ENCODE measurements at places on chromosomes 4 and X. TPM values are rescaled to one million over a fixed set of nuclear protein-coding genes. Genes with fewer than 3 reads are reported as not detected.

GRCh38 chr4:173919196-173919595 lies 364.3 kb downstream of the FBXO8 start:
- H3K4me3 ChIP-seq, result no peak overlapping the region
- DNase-seq, result no peak
- no peak overlapping the region for H3K27ac ChIP-seq
- H3K4me1 ChIP-seq, result no peaks in the 10 kb centered on the region

DNA sequence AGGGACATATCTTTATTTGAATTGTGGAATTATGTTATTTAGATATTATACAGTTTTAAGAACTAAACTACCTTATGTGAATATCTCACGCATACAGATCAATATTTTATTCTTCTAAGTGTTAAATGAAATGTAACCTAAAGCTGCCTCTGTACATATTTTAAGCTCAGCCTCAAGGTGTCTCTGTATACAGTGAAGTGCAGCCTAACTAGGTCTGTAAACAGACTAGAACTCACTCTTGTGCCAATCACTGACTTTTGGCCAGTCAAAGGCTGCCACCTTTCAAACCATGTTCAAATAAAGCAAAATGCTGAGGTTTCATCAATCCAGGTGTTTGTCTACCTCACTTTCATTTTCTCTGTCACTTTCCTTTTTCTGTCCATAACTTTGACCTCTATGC lies 1074.5 kb upstream of the PRKX start:
- no peak overlapping the region for H3K4me3 ChIP-seq
- peaks cover 2% of the 10 kb centered on the region for H3K27me3 ChIP-seq
- no peak overlapping the region for H3K27ac ChIP-seq
- H3K36me3 ChIP-seq, result no peaks in the 10 kb centered on the region

DNA sequence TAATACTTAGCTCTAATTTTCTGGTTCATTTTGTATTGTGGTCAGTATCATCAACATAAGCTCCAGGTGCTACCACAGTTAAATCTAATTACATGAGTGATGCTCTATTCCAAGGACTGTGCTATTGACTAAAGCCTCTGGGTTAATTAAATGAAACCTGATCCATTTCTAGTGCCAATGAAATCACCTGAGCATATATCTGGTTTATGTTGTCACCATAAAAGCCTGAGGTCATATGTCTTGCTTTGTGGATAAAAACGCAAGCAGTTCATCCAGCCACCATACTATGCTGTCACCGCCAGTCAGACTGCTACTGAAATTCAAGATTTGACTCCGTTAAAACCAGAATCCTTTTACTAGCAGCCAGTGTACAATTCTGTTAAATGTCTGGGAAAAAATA lies 64.2 kb upstream of the ZNF518B start:
- H3K27me3 ChIP-seq, result no peaks in the 10 kb centered on the region
- H3K36me3 ChIP-seq, result no peaks in the 10 kb centered on the region
- no peaks in the 10 kb centered on the region for H3K4me1 ChIP-seq
- DNase-seq, result no peak
- no peak overlapping the region for H3K4me3 ChIP-seq

GRCh38 chrX:10015723-10016518 lies 48.8 kb downstream of the CLDN34 start:
- peaks cover 34% of the 10 kb centered on the region for H3K4me1 ChIP-seq
- DNase-seq, result peak; percentile 39
- no peaks in the 10 kb centered on the region for H3K36me3 ChIP-seq
- peak overlapping the region; percentile 90 for H3K27ac ChIP-seq
- H3K4me3 ChIP-seq, result peak overlapping the region; percentile 92

GRCh38 chr4:81607950-81608349 lies 136.2 kb upstream of the RASGEF1B start:
- no peak overlapping the region for H3K4me3 ChIP-seq
- H3K4me1 ChIP-seq, result peaks cover 4% of the 10 kb centered on the region
- H3K27ac ChIP-seq, result no peak overlapping the region

DNA sequence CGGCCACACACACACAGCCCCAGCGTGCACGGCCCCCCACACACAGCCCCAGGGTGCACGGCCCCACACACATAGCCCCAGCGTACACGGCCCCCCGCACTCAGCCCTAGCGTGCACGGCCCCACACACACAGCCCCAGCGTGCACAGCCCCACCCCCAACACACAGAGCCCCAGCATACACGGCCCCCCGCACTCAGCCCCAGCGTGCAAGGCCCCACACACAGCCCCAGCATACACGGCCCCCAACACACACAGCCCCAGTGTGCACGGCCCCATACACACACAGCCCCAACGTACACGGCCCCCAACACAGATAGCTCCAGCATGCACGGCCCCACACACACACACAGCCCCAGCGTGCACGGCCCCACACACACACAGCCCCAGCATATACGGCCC lies 17.6 kb downstream of the GAK start:
- no peak overlapping the region for H3K4me3 ChIP-seq
- H3K4me1 ChIP-seq, result peaks cover 28% of the 10 kb centered on the region
- no peak for DNase-seq
- H3K27ac ChIP-seq, result no peak overlapping the region
- peaks cover 7% of the 10 kb centered on the region for H3K27me3 ChIP-seq
- H3K36me3 ChIP-seq, result peaks cover 20% of the 10 kb centered on the region

GRCh38 chr4:3341760-3342159 lies 48.9 kb downstream of the RGS12 start:
- no peak overlapping the region for H3K4me3 ChIP-seq
- no peak overlapping the region for H3K27ac ChIP-seq
- peaks cover 30% of the 10 kb centered on the region for H3K36me3 ChIP-seq
- peaks cover 3% of the 10 kb centered on the region for H3K27me3 ChIP-seq

- H3K36me3 ChIP-seq, result peaks cover 27% of the 10 kb centered on the region
- no peak for DNase-seq
- H3K27me3 ChIP-seq, result peaks cover 5% of the 10 kb centered on the region
- no peak overlapping the region for H3K4me3 ChIP-seq
These were observed 61.4 kb upstream of the ENPEP start for GRCh38 chr4:110414561-110414920.

DNA sequence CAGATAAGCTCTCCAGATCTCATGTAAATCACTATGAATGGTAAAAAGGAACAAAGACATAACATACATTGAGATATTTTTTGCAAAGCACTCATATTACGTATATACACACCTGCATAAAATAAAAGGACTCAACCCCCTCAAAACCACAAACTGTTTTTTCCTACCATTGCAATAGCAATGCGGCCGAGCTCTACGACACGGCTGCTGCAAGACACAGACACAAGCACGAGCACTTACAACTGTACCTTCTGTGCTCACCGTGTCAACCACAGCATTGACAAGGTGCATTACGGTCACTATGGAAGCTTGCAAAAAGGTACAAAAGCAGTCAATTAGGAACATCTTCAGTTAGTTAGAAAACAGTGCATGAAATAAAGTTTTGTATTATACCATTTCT lies 37.1 kb upstream of the MTNR1A start:
- no peaks in the 10 kb centered on the region for H3K27me3 ChIP-seq
- DNase-seq, result no peak
- peaks cover 21% of the 10 kb centered on the region for H3K36me3 ChIP-seq

- H3K4me3 ChIP-seq, result no peak overlapping the region
- peaks cover 1% of the 10 kb centered on the region for H3K27me3 ChIP-seq
- DNase-seq, result no peak
These were observed 82.5 kb upstream of the LCORL start for GRCh38 chr4:18103876-18104605.

DNA sequence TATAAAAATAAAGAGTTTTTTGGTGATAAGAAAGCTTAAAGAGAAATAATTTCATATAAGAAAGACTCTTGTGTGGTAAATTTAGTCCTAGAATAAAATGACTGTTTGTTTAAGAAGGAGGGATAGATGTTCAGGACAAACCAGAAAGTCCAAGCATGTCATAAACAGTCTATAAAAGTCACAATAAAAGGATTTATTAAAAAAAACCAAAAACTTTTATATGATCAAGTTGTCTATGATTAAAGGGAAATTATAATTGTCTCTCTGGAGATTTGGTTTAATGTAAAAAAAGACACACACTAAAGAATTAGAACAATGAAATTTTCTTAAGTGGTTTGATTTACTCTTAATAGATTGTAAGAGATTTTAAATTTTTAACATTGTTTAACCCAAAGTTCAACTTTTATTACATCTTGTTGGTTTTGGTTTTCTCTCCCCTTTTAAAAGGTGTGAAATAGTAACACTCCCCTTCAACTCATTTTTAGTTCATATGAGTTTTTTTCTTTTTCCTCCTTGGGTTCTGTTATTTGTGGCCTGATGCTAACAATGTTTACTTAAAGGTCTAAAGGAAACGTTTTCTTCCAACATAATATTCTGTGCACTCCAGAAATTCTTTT lies 89.7 kb downstream of the PDHA2 start:
- no peak overlapping the region for H3K4me3 ChIP-seq
- DNase-seq, result no peak
- peaks cover 3% of the 10 kb centered on the region for H3K36me3 ChIP-seq
- H3K27me3 ChIP-seq, result peaks cover 3% of the 10 kb centered on the region
- H3K27ac ChIP-seq, result no peak overlapping the region
- no peaks in the 10 kb centered on the region for H3K4me1 ChIP-seq

DNA sequence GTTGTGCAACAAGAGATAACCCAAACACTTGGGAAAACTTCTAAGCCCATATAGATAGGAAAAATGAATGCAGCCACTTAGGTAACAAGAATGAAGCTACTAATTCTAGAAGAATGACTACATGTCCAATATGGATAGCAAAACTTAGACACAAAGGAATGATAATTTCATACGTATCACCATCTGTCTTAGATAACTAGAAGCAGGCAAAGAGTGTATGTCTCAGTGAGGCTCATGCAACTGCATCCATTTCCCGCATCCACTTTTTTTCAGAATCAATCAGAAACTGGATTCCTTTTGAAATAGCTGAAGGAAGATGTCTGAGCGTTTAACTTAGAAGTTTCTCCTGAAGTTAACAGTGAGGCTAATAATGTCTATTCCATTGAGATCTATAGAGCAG lies 408.7 kb upstream of the PITX2 start:
- no peaks in the 10 kb centered on the region for H3K27me3 ChIP-seq
- H3K36me3 ChIP-seq, result no peaks in the 10 kb centered on the region
- peaks cover 2% of the 10 kb centered on the region for H3K4me1 ChIP-seq
- no peak overlapping the region for H3K27ac ChIP-seq
- DNase-seq, result no peak

GRCh38 chrX:136397001-136397400 lies 90.7 kb upstream of the BRS3 start:
- H3K27me3 ChIP-seq, result no peaks in the 10 kb centered on the region
- H3K36me3 ChIP-seq, result no peaks in the 10 kb centered on the region
- H3K4me3 ChIP-seq, result no peak overlapping the region
- no peak for DNase-seq

GRCh38 chrX:69207216-69207615 lies 42.0 kb upstream of the PJA1 start:
- H3K4me3 ChIP-seq, result no peak overlapping the region
- no peak overlapping the region for H3K27ac ChIP-seq
- H3K36me3 ChIP-seq, result no peaks in the 10 kb centered on the region

DNA sequence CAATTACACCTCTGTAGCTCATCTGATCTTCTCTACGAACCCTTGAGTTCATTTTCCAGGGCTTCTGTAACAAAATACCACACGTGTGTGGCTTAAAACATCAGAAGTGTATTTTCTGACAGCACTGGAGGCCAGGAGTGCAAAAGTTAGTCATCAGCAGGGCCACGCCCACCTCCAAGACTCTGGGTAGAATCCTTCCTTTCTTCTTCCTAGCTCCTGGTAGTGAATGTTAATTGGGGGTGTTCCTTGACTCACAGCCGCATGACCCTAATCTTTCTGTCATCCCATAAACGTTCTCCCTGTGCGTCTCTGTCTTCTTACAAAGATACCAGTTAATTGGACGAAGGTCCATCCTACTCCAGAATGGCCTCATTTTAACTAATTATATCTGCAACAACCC lies 115.0 kb downstream of the TRIML1 start:
- H3K27me3 ChIP-seq, result peaks cover 2% of the 10 kb centered on the region
- H3K36me3 ChIP-seq, result no peaks in the 10 kb centered on the region
- no peaks in the 10 kb centered on the region for H3K4me1 ChIP-seq

GRCh38 chr4:159137176-159137575 lies 34.3 kb downstream of the RAPGEF2 start:
- H3K27ac ChIP-seq, result no peak overlapping the region
- H3K4me3 ChIP-seq, result no peak overlapping the region
- peaks cover 3% of the 10 kb centered on the region for H3K27me3 ChIP-seq
- H3K4me1 ChIP-seq, result peaks cover 40% of the 10 kb centered on the region
- DNase-seq, result no peak
- no peaks in the 10 kb centered on the region for H3K36me3 ChIP-seq

DNA sequence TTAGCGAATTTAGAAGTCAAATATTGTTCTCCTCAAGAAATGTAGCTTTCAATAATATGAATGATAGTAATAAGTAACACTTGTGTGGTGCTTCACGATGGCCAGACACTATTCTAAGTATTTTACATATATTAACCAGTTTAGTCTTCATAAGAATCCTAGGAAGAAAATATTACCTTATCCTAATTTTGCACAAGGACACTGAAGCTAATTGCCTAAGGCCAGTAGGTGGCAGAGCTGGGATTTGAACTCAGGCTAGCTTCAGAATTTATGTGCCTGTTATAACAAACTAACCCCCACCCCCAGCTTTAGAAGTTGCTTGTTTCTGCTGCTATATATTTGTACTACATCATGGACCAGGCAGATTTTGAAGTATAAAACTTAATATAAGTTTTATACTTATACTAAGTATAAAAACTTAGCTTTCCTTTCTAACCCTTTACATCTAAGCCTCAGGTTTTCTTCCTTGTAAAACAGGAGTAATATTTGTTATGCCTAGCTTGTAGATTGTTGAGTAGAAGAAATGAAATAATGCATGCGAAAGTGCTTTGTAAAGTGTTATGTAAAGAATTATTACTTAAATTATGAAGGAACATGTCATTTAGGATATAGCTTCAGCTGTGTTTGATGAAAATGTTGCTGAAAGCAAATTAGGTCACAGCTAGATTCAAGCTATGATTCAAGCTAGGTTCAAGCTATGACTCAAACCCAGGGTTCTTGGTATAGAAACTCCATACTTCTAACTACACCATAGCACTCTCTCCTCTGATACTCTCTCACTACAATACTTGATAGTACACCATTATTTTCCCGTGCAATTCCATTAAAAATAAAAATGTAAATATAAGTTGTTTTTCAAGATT lies 4.2 kb upstream of the CDS1 start:
- no peak overlapping the region for H3K4me3 ChIP-seq
- peak overlapping the region; percentile 5 for H3K27ac ChIP-seq
- peaks cover 2% of the 10 kb centered on the region for H3K27me3 ChIP-seq
- DNase-seq, result peak; percentile 26
- H3K36me3 ChIP-seq, result no peaks in the 10 kb centered on the region

- H3K27ac ChIP-seq, result no peak overlapping the region
- H3K4me1 ChIP-seq, result peaks cover 22% of the 10 kb centered on the region
- H3K36me3 ChIP-seq, result peaks cover 20% of the 10 kb centered on the region
These were observed 32.3 kb downstream of the BCOR start for GRCh38 chrX:40065296-40066046.

Gene PRDM8
- 30.5 TPM for total RNA-seq

Gene BGN
- 393 TPM for total RNA-seq

Gene PABPC1L2B
- total RNA-seq, result 9.4 TPM

Gene CNGA1
- total RNA-seq, result not detected

Gene POLN
- total RNA-seq, result 2.5 TPM

Gene IGFBP7
- total RNA-seq, result 7.6 TPM

Gene HEPH
- 106 TPM for total RNA-seq

Gene PPP2R3B
- 44.0 TPM for total RNA-seq

Gene MTTP
- total RNA-seq, result 0.26 TPM

Gene AMTN
- total RNA-seq, result not detected

Gene SPANXA2
- not detected for total RNA-seq
